Camera-type eye (tissue), 1 donor: ENCODE measurements at places on chromosomes 1 and 21. TPM values are rescaled to one million over a fixed set of nuclear protein-coding genes. Genes with fewer than 3 reads are reported as not detected.

NBPF4 gene
- not detected for total RNA-seq

GUCA2A gene
- total RNA-seq = not detected

AADACL4 gene
- total RNA-seq = not detected

KCNJ9 gene
- total RNA-seq = 4.1 TPM

CCDC185 gene
- total RNA-seq = not detected

C1orf56 gene
- total RNA-seq = 8.9 TPM

OPTC gene
- total RNA-seq = 40.7 TPM

SYF2 gene
- total RNA-seq = 51.0 TPM

OR2L8 gene
- not detected for total RNA-seq

NID1 gene
- 143 TPM for total RNA-seq

GALNT2 gene
- 45.3 TPM for total RNA-seq

ADAM30 gene
- not detected for total RNA-seq

GREM2 gene
- 6.4 TPM for total RNA-seq

C1QB gene
- 25.4 TPM for total RNA-seq

BACE2 gene
- 60.8 TPM for total RNA-seq

SPRR2E gene
- not detected for total RNA-seq

XKR8 gene
- 3.9 TPM for total RNA-seq

KCNA10 gene
- total RNA-seq = not detected

MNDA gene
- total RNA-seq = 6.8 TPM

CLSTN1 gene
- total RNA-seq = 227 TPM

HES3 gene
- not detected for total RNA-seq

ATP1A2 gene
- total RNA-seq = 50.0 TPM

ZNF362 gene
- 21.8 TPM for total RNA-seq

F3 gene
- 83.5 TPM for total RNA-seq

TMPRSS15 gene
- not detected for total RNA-seq

SHISAL2A gene
- total RNA-seq = 0.38 TPM
